ENCODE measurements at places on chromosomes 4 and X.

GRCh38 chrX:21738210-21738949 is 19.5 kb downstream of the SMPX start:
- DNase-seq = peak; percentile 48

DNA sequence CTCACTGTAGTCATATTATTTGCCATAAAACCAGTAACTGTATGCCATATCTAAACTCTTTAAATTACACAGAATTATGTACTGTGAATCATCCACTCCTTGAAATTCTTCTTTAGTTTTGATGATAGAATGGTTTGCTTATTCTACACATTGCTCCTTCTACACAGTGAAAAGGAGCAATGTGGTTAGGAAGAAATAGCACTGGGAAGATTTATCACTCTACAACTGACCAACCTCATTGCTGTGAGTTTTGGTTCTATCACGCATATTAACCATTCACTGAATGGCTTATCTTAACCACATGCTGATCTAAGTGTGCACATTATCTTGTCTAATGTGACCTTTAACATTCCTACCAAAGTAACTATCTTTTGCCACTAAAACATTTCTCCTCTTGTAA is 415.7 kb upstream of the NDST4 start:
- no peak for DNase-seq

- DNase-seq = no peak
These were observed 10.3 kb downstream of the SNX25 start for GRCh38 chr4:185219551-185220344.

GRCh38 chr4:112854420-112854819 is 195.0 kb upstream of the ANK2 start:
- DNase-seq = no peak

- DNase-seq = no peak
These were observed 152.7 kb downstream of the RNF150 start for GRCh38 chr4:140980426-140981200.

DNA sequence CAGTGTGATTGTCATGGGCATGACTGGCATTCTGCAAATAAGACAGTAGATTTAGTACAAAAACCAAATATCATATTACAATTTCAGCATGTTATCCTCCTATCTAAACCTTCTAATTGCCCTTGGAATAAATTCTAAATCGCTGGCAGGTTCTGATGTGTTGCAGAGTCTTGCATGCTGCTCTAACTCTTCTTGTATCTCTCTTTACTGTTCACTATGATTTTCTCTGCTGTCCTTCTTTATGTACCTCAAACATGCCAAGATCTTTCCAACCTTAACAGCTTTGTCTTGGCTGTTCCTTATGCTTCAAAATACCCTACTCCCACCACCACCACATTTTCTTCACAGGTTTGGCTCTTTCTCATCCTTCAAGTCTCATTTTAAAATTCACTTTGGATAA is 43.0 kb upstream of the KCNIP4 start:
- no peak for DNase-seq

DNA sequence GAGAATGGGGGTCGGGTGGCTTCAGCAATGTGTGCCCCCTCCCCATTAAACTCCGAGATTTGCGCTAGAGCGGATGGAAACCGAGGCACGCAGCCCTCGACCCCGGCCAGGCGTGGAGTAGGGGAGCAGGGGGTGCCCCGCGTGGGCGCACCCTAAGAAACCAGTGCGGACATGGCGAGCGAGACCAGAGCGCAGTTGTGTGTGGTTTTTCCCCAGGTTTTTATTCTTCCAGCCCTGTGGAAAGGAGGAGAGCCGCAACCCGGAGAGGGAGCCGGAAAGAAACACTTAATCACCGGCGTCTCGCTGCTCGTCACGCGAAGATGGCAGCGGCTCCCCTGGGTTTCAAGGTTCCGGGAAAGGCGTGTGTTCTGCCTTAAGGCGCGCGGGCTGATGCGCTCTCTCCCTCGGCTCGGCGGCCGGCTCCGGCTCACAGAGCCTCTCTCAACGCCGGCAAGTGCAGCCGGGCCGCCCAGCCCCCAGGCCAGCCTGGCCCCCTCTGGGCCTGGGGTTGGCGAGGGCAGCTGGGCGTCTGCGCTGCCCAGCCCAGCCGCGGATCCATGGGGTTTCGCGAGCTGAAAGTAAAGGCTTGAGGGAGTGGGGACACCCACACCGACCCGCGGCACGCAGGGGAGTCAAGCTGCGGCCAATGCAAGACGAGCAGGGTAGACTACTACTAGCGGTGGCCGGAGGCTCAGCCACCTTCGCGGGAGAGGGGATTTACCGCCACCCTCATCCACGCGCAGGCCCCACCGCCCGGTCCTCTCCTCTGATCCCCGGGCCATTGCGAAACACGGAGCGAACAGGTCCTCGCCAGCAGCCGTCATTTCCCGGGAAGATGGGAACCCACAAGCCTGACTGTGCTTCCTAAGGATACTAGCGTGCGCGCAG is 74.0 kb upstream of the BCOR start:
- DNase-seq = no peak

DNA sequence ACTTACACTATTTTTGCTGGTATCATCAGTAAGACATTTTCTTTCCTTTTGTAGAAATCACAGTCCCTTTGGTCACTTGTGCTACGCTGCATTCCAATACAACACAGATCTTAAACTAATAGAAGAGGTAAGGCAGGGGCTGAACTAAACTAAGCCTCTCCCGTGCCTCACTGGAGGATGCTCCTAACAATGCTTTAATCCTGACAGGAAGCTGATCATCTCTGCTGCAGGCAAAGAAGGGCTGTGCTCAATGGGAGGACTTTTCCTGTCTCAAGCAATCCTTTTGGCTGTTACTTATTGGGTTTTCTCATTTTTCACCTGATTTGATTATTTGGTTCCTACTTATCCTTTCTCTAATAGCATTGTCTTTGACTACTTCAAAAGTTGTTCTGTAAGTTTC is 583.1 kb downstream of the INPP4B start:
- no peak for DNase-seq

GRCh38 chr4:141036786-141037185 is 96.5 kb downstream of the RNF150 start:
- DNase-seq = no peak

GRCh38 chr4:177271915-177272766 is 37.5 kb upstream of the NEIL3 start:
- no peak for DNase-seq

DNA sequence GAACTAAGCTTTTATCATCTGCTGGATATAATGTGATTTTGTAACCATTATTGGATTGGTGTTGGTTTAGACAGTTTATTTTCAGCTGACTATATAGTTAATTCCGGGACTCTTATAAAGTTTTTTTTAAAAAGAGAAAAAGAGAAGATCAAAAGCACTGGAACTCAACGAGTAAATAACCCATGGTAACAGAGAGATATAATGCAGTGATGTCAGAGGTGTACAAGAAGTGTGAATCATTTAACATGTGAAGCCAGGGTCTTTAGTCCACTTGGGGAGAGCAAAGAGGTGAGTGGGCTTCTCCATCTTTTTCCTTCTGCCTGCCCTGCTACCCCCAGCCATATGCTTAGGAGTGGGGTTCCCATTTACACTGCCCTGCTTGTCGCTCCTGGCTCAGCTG is 3.2 kb downstream of the TMEM165 start:
- no peak for DNase-seq

GRCh38 chr4:36088542-36088941 is 155.8 kb downstream of the ARAP2 start:
- no peak for DNase-seq

DNA sequence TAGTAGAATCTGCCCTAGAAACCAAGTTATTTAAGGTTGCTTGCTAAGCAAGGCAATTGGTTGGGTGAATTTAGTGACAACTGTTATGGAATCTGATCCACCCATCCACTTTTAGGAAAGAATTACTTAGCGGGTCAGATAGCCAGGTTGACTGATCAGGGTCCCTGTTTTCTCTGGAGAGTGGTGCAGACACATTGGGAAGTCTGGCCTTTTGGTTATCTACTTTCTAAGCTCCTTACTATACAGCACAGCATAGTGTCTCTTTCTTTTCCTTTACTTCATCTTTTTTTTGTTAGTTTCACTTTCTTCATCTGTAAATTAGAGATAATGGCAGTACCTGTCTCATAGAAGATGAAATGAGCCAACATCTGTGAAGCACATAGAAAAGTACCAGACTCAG is 7.4 kb downstream of the HERC3 start:
- DNase-seq = no peak

- no peak for DNase-seq
These were observed 171.0 kb upstream of the RPS6KA3 start for GRCh38 chrX:20437683-20438082.

DNA sequence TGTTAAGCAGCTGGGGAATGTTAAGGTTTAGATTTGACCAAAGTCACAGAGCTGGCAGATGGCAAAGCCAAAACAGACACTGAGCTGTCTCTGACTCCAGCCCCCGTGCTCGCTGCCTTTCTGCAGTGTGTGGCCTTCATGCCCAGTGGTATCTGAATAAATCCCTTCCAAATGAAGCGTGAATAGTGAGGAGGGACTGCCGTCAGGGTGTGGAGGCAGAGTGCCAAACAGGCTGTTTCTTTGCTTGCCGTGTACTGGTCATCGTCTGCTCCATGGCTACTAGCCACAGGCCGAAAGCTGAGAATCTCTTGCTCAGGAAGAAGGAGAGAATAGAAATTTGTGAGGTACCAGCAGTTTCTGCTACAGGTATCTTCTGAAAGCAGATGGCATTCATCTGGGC is 19.7 kb downstream of the PRIMPOL start:
- no peak for DNase-seq

GRCh38 chrX:146994163-146994562 is 179.6 kb upstream of the CXorf51A start:
- no peak for DNase-seq

- no peak for DNase-seq
These were observed 400.6 kb downstream of the IL15 start for GRCh38 chr4:142036795-142037583.

DNA sequence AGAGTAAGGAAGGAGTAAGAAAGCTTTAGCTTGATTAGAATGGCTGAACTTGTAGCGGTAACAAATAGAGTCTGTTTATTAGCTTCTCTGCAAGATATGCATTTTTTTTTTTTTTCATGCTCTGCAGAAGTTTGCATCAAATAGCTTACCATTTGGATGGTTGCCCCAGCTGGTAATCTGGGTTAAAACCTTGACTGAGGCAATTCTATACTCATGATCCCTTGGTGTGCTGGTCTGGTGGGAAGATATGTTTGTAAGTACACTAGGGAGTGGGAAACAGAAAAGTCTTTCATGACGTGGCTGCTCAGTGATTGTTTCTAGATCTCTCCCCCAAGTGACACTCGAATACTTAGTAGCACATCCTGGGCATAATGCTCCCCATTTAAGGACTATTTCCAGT is 32.1 kb downstream of the SEPTIN11 start:
- no peak for DNase-seq

GRCh38 chrX:37455381-37455780 is 106.2 kb downstream of the PRRG1 start:
- no peak for DNase-seq

GRCh38 chr4:2256781-2257191 is 5.1 kb downstream of the MXD4 start:
- no peak for DNase-seq

- no peak for DNase-seq
These were observed 50.9 kb downstream of the RXFP1 start for GRCh38 chr4:158572608-158573007.

GRCh38 chr4:182540496-182540895 is 297.3 kb downstream of the TENM3 start:
- no peak for DNase-seq

DNA sequence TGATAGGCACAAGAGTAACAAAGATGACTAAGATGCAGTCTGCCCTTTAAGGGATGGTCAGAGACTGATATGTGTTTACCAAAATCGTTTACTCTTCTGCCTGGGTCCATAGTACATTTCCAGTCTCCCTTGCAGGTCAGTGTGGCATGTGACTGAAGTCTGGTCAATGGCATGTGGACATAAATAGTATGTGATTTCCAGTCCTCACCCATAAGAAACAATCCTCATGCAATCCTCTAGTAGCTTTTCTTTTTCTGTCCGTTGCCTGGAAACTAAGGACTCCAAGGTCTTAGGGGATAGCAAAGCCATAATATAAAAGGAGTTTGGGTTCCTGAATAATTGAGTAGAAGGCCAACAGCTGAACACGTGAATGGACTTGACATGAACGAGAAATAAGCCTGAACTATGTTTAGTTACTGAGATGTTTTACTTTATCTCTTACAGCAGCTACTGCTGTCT is 1.1 kb downstream of the SLC9B2 start:
- no peak for DNase-seq

- no peak for DNase-seq
These were observed 29.2 kb downstream of the FANCB start for GRCh38 chrX:14843666-14844065.

- DNase-seq = peak; percentile 11
These were observed 347.2 kb upstream of the DDX53 start for GRCh38 chrX:22652596-22652995.

DNA sequence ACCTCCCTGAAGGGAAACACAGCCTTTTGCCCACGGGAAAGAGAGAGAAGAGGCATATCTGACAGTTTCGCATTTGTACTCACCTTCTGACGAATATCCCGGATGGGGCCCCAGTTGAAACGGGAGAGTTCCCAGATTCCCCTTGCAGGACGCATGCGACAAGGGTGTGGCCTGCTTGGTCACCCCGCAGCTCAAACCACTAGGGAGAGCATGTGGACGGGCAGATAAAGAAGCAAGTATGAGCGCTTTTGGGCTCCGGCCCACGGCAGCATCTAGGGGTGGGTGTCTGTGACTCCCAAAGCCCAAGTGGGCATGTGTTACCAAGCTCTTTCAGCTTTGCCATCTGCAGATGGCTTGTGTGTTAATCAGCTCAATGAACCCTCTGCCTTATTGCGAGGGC is 70.1 kb upstream of the MED14 start:
- no peak for DNase-seq

- DNase-seq = no peak
These were observed 278 bp downstream of the CLOCK start for GRCh38 chr4:55546506-55546755.

DNA sequence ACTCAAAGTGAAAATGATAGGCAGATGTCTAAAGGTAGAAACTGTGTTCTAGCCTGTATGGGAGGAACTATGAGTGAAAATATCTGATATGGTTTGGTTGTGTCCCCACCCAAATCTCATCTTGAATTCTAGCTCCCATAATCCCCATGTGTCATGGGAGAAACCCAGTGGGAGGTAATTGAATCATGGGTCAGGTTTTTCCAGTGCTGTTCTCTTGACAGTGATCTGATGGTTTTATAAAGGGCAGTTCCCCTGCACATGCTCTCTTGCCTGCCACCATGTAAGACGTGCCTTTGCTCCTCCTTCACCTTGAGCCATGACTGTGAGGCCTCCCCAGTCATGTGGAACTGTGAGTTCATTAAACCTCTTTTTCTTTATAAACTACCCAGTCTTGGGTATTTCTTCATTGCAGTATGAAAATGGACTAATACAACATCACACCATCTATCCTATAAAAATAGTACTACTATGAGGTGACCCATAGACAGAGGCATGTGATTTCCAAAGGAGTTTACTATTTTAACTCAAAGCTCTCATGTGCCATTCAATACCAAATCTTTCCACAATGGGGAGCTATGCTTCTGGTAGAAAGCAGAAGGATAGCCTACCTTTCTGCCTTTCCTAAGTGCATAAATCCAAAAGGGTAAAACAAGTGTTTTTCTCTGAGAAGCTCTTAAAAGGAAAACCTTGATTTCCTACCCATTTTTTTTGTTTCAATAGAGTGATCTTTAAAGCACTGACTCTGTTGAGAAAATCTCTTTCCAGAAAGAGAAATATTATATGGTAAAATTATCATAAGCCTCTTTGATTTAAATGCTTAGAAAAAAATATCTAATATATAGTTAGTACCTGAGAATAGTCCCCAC is 38.8 kb downstream of the SEC31A start:
- peak; percentile 27 for DNase-seq

Data from iPS DF 6.9 (cell line).